Endothelial cell (in vitro differentiated cells): ENCODE measurements at places on chromosomes 5 and 9.
A peak's percentile ranks its signal among the peaks of the same experiment; 100 is the strongest.

- H3K4me3 ChIP-seq: no peak overlapping the region
- no peaks in the 10 kb centered on the region for H3K36me3 ChIP-seq
- H3K27me3 ChIP-seq: no peaks in the 10 kb centered on the region
- H3K27ac ChIP-seq: no peak overlapping the region
- DNase-seq: no peak
Measured at GRCh38 chr5:88847420-88847819, 35.6 kb downstream of the MEF2C start.

DNA sequence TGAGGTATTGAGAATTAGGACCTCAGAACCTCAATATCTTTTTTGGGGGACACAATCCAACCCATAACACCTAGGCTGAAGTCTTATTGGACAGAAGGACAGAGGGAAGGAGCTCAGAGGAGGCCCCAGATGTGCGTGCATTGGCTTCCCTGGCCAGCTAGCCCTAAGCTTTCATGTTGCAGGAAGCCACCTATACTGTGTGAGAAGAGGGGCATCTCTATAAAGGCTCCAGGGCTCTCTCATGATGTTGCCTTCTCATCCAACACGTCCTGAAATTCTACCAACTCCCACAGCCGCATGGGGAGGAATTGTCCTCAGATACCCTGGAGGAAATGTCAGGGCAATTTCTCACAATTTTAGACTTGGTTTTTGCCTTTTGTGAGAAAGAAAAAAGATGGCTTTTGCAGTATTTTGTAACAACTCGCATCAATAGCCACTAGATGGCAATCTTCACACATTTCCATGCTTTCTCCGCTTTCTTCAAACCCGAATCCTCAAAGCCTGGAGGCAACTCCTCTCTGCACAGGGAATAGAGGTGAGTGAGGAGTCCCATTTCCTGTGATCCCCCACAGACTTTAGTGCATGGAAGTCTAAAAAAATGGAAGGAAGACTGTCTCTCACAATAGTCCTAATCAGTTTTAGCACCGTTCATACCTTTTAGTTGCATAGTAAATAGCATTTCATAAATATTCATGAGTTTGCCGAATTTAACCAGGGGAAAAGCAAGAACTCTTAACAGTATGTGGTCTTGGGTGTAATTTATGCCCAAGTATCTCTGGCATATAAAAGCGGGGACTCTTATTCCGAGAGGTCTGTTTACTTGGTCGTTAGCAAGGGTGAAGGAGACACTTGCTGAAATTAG is 7.4 kb upstream of the PPP3R2 start:
- peaks cover 4% of the 10 kb centered on the region for H3K36me3 ChIP-seq
- no peak overlapping the region for H3K27ac ChIP-seq
- DNase-seq: peak; percentile 38
- H3K27me3 ChIP-seq: no peaks in the 10 kb centered on the region
- H3K4me3 ChIP-seq: no peak overlapping the region

GRCh38 chr5:98433673-98434072 is 339.8 kb upstream of the RGMB start:
- H3K27ac ChIP-seq: no peak overlapping the region
- no peak overlapping the region for H3K4me3 ChIP-seq
- no peaks in the 10 kb centered on the region for H3K36me3 ChIP-seq
- no peaks in the 10 kb centered on the region for H3K27me3 ChIP-seq

- no peaks in the 10 kb centered on the region for H3K27me3 ChIP-seq
- no peak overlapping the region for H3K4me3 ChIP-seq
- no peak for DNase-seq
- no peak overlapping the region for H3K27ac ChIP-seq
Measured at GRCh38 chr5:160030631-160031377, 21.9 kb downstream of the TTC1 start.

- peaks cover 4% of the 10 kb centered on the region for H3K36me3 ChIP-seq
- peaks cover 31% of the 10 kb centered on the region for H3K4me1 ChIP-seq
- H3K27ac ChIP-seq: peak overlapping the region; percentile 93
- H3K27me3 ChIP-seq: peaks cover 2% of the 10 kb centered on the region
Measured at GRCh38 chr5:133052317-133053175, 733 bp downstream of the HSPA4 start.
